Thoracic aorta endothelial cell (primary cell): ENCODE measurements at places on chromosomes 3 and 15. TPM values are rescaled to one million over a fixed set of nuclear protein-coding genes. Genes with fewer than 3 reads are reported as not detected.

The SPRED1 gene
- total RNA-seq, result 36.7 and 39.6 TPM in 2 replicates

The CLRN1 gene
- not detected in 2 replicates for total RNA-seq

The KLF13 gene
- 36.4 and 44.8 TPM in 2 replicates for total RNA-seq

The LMAN1L gene
- under 0.01 and 0.07 TPM in 2 replicates for total RNA-seq

The NRG4 gene
- total RNA-seq, result not detected in 2 replicates

The NOX5 gene
- total RNA-seq, result 0.07 TPM in 1 of 2 replicates, not detected in the other

The ASB14 gene
- total RNA-seq, result not detected in 2 replicates

The SLC6A1 gene
- total RNA-seq, result under 0.01 TPM in 1 of 2 replicates, not detected in the other

The CNTN3 gene
- total RNA-seq, result 1.1 and 2.3 TPM in 2 replicates

The UTS2B gene
- total RNA-seq, result 0.29 and 0.66 TPM in 2 replicates

The GOLGA6B gene
- total RNA-seq, result not detected in 2 replicates

The MAP2K1 gene
- total RNA-seq, result 72.5 and 80.6 TPM in 2 replicates

The DAZL gene
- total RNA-seq, result not detected in 2 replicates

The TLR9 gene
- under 0.01 TPM in 1 of 2 replicates, not detected in the other for total RNA-seq

The LRRC34 gene
- 7.2 and 7.3 TPM in 2 replicates for total RNA-seq

The ARNT2 gene
- 0.27 and 0.93 TPM in 2 replicates for total RNA-seq

The ZMYND10 gene
- total RNA-seq, result 0.07 and 0.13 TPM in 2 replicates

The FURIN gene
- total RNA-seq, result 64.8 and 101 TPM in 2 replicates

The RAB6B gene
- 0.66 and 0.72 TPM in 2 replicates for total RNA-seq

The CATSPER2 gene
- 2.1 and 2.4 TPM in 2 replicates for total RNA-seq

The NDN gene
- 28.5 and 49.3 TPM in 2 replicates for total RNA-seq

The UBA7 gene
- 20.9 and 33.5 TPM in 2 replicates for total RNA-seq

The APOD gene
- total RNA-seq, result 2.8 and 6.8 TPM in 2 replicates

The CRBN gene
- 70.5 and 82.9 TPM in 2 replicates for total RNA-seq

The B3GALNT1 gene
- 37.4 and 47.7 TPM in 2 replicates for total RNA-seq

The AGBL1 gene
- not detected in 2 replicates for total RNA-seq

The CPLX3 gene
- not detected in 2 replicates for total RNA-seq

The BFSP2 gene
- not detected in 2 replicates for total RNA-seq

The PLA2G4D gene
- not detected in 2 replicates for total RNA-seq

The GCSAM gene
- total RNA-seq, result not detected in 2 replicates

The P2RY12 gene
- total RNA-seq, result not detected in 2 replicates

The KNL1 gene
- total RNA-seq, result 62.6 and 107 TPM in 2 replicates

The SQOR gene
- 29.9 and 32.4 TPM in 2 replicates for total RNA-seq

The SKIL gene
- 108 and 131 TPM in 2 replicates for total RNA-seq

The IL5RA gene
- not detected in 2 replicates for total RNA-seq

The DPPA2 gene
- not detected in 2 replicates for total RNA-seq

The TM4SF18 gene
- total RNA-seq, result 156 and 234 TPM in 2 replicates

The RPL32 gene
- 1,082 and 1,264 TPM in 2 replicates for total RNA-seq
